ENCODE measurements at places on chromosomes 12 and 14. TPM values are rescaled to one million over a fixed set of nuclear protein-coding genes. Genes with fewer than 3 reads are reported as not detected.

DNA sequence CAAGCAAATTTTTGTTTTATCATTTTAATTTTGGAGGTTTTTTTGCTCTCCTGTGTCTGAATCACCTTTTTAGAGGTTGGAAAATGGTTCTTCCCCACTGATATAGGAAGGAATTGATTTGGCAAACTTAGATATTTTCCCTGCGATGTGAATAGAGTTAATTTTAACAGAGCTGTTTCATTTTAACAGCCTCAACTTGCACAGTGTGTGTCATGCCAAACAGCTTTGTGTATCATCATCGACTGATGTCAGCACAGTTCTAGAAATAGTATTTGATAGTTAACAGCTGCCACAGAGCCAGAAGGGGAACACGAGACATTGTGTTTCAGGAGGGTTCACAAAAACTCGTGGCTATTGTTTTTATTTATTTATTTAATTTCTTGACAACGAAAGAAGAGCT is 243.1 kb upstream of the FOXN3 start:
- no peak for DNase-seq

- no peak for DNase-seq
These were observed 70.3 kb upstream of the SCN8A start for GRCh38 chr12:51520576-51521325.

- DNase-seq = no peak
These were observed 58.4 kb upstream of the TBX3 start for GRCh38 chr12:114742363-114742762.

GAS2L3 gene
- total RNA-seq = 55.6 TPM

PDZRN4 gene
- total RNA-seq = not detected

All from endothelial cell (in vitro differentiated cells).